Breast epithelium (tissue), 4 donors: ENCODE measurements at places on chromosomes 3 and 15. TPM values are rescaled to one million over a fixed set of nuclear protein-coding genes. Genes with fewer than 3 reads are reported as not detected.

DNA sequence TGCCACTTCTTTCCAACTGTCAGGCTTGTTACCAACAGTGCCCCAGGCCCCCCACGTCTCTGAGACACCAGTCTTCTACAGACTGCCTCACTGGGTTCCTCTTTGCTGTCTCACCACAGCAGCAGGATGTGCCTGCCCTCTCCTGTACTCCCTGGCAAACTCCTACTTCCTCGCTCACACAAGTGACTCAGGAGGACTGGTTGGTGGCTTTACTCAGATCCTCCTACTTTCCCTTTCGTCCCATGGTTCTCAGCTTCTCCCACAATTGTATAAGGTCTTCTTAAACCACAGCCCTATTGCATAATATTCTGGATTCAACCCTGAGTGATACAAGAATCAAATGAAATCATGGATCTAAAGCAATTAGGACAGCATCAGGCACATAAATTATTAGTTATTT lies 246.6 kb upstream of the PROK2 start:
- no peak for DNase-seq
- no peaks in the 10 kb centered on the region for H3K36me3 ChIP-seq
- H3K4me1 ChIP-seq = no peaks in the 10 kb centered on the region

DNA sequence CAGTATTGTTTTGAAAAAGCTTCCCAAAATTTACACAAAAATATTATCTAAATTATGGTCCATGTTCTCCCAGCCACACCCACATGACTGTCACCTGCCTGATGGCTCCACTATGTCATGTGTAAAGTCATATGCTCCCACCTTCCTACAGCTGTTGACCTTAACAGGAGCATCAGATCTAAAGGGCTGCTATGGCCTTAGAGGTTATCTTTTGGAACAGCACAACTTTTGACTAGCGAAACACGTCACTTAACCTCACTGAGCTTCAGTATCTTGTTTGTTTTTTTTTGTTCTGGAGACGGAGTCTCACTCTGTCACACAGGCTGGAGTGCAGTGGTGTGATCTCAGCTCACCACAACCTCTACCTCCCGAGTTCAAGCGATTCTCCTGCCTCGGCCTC lies 64.4 kb downstream of the PRKAR2A start:
- H3K4me1 ChIP-seq = no peaks in the 10 kb centered on the region
- no peak overlapping the region for H3K27ac ChIP-seq
- H3K27me3 ChIP-seq = no peaks in the 10 kb centered on the region

DNA sequence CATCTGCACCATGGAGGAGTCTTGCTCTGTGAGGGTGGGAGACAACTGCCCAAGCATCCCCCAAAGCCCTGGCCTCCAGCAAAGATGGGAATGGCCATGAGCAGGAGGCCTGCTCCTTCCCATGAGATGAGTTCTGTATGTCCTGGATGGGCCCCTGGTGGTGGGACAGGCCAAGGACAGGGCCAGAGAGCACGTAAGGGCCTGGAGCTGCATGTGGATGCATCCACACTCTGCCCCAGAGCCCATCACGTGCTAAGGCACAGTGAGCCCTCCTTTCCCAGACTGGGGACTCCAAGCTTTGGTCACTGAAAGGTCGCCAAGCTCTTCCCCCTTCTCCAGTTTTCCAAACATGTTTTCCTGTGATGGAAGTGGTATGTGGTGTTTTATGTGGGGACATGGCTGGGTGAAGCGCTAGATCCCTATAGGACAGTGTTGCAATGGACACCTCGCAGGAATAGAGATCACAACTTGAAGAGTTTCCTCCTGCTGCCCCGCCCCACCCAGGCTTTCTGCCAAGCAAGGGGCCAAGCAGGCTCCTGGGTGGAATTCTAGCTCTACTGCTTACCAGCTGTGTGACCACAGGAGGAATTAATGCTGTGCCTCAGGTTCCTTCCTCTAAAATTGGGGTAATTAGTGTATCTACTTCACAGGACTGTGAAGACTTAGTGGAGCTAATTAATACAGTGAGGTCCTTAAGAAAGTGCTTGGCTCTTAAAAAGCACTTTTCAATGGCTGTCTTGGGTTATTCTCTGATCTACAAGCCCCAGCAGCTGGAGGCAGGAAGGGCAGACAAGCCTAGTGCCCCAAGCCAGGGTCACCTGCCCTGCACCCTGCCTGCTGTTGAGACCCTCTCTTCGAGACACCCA lies 106.4 kb upstream of the RPL32 start:
- no peak overlapping the region for H3K4me3 ChIP-seq
- DNase-seq = no peak
- H3K36me3 ChIP-seq = no peaks in the 10 kb centered on the region
- peak overlapping the region; percentile 3 for H3K27ac ChIP-seq
- H3K27me3 ChIP-seq = no peaks in the 10 kb centered on the region

DNA sequence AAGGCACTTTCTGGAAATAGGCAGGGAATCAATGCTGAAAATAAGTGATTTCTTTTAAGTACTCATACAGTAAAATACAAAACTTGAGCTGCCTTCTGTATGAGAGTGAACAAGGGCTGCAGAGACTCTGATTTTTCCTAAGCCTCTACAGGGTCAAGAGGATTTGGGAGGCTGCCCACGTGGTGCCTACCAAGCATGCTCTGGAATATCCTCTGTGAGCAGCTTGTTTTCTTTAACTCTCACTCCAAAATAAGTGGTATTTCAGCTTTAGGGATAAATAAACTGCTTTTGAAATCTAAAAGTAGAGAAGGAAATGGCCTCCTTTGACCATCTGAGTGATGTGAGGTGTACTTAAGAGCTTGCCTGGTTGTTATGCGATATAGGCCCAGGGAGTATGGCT lies 8.1 kb upstream of the SELENOK start:
- DNase-seq = no peak
- H3K27ac ChIP-seq = no peak overlapping the region
- no peaks in the 10 kb centered on the region for H3K4me1 ChIP-seq
- H3K27me3 ChIP-seq = no peaks in the 10 kb centered on the region
- no peak overlapping the region for H3K4me3 ChIP-seq

- no peaks in the 10 kb centered on the region for H3K27me3 ChIP-seq
- no peak overlapping the region for H3K4me3 ChIP-seq
- no peaks in the 10 kb centered on the region for H3K4me1 ChIP-seq
- H3K27ac ChIP-seq = no peak overlapping the region
Observed at GRCh38 chr3:54232618-54233017, 110.3 kb downstream of the CACNA2D3 start.

GRCh38 chr15:26842391-26842790 lies 24.5 kb upstream of the GABRA5 start:
- H3K27ac ChIP-seq = no peak overlapping the region
- no peaks in the 10 kb centered on the region for H3K4me1 ChIP-seq
- H3K36me3 ChIP-seq = no peaks in the 10 kb centered on the region
- no peaks in the 10 kb centered on the region for H3K27me3 ChIP-seq

- no peaks in the 10 kb centered on the region for H3K36me3 ChIP-seq
- no peak overlapping the region for H3K27ac ChIP-seq
- no peaks in the 10 kb centered on the region for H3K27me3 ChIP-seq
- H3K4me3 ChIP-seq = no peak overlapping the region
- H3K4me1 ChIP-seq = no peaks in the 10 kb centered on the region
- DNase-seq = no peak
Observed at GRCh38 chr3:130260918-130261317, 84.6 kb upstream of the COL6A5 start.

DNA sequence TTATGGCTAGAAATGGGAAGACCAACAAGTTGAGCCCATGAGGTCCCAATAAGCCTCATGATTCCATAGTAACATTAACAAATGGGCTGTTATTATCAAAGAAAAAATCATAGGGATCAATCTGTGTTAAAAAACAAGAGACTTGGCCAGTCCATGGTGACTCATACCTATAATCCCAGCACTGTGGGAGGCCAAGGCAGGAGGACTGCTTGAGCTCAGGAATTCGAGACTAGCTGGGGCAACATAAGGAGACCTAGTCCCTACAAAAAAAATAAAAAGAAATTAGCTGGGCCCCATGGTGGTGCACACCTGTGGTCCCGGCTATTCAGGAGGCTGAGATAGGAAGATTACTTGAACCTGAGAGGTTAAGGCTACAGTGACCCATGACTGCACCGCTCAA lies 124.8 kb downstream of the DMXL2 start:
- no peaks in the 10 kb centered on the region for H3K36me3 ChIP-seq
- no peak overlapping the region for H3K4me3 ChIP-seq
- DNase-seq = no peak
- H3K4me1 ChIP-seq = no peaks in the 10 kb centered on the region
- no peak overlapping the region for H3K27ac ChIP-seq
- H3K27me3 ChIP-seq = no peaks in the 10 kb centered on the region

GRCh38 chr15:73997986-73998385 lies 3.5 kb downstream of the PML start:
- peak overlapping the region; percentile 62 for H3K27ac ChIP-seq
- H3K4me3 ChIP-seq = peak overlapping the region; percentile 86
- H3K27me3 ChIP-seq = no peaks in the 10 kb centered on the region
- no peaks in the 10 kb centered on the region for H3K36me3 ChIP-seq

GRCh38 chr15:36449662-36450145 lies 129.7 kb upstream of the CDIN1 start:
- H3K36me3 ChIP-seq = no peaks in the 10 kb centered on the region
- H3K27ac ChIP-seq = no peak overlapping the region
- H3K27me3 ChIP-seq = no peaks in the 10 kb centered on the region
- no peak for DNase-seq
- no peaks in the 10 kb centered on the region for H3K4me1 ChIP-seq
- H3K4me3 ChIP-seq = no peak overlapping the region

- DNase-seq = no peak
- no peak overlapping the region for H3K4me3 ChIP-seq
- H3K4me1 ChIP-seq = no peaks in the 10 kb centered on the region
- H3K27me3 ChIP-seq = no peaks in the 10 kb centered on the region
- H3K36me3 ChIP-seq = no peaks in the 10 kb centered on the region
Observed at GRCh38 chr3:155362808-155363689, 69.6 kb upstream of the STRIT1 start.

DNA sequence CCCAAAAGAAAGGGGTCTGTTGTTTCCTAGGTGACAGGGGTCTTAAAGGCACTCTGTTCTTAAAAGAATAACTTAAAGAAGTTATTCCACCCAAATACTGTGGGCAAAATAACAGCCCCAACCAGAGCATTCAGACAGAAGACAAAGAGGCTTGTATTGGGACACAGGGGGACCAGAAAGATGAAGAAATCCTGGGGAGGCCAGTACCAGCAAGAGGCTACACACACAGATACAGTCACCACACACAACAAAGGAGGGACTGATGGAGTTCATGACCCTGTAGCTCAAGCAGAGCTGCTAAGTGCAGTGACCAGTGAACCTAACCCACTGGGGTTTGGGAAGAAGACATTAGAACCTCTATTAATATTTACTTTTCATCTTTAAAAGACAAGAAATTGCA lies 59.0 kb downstream of the MTHFS start:
- no peaks in the 10 kb centered on the region for H3K4me1 ChIP-seq
- H3K4me3 ChIP-seq = no peak overlapping the region
- H3K27me3 ChIP-seq = no peaks in the 10 kb centered on the region
- H3K27ac ChIP-seq = no peak overlapping the region

DNA sequence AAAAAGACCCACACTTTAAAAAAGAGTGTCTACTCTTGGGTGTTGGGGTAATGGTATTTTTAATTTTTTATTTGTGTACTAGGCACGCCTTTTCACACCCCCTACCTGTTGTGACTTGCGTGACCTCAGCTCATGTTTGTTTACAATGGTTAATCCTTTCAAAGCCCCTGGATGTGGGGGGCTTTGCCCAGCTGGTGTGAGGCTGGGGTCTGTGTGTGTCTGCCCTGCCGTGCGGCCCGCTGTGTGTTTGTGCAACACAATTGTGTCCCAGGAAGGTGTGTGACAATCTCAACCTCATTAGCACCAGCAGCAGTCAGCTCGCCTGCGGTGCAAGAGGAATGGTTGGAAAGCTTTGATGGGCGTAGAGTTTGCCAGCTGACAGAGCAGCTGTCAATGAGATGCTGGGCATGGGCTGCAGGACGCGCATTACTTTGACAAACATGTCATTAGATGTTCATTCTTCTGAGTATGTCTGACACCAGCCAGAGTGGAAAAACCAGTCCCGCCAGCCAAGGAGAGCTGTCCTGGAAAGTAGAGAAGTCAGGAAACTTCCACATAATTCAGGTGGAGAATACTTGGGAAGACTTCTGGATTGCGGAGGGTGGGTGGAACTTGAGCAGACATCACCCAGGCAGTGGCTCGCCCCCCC lies 9.6 kb downstream of the LRRK1 start:
- no peak overlapping the region for H3K4me3 ChIP-seq
- no peak for DNase-seq
- H3K36me3 ChIP-seq = no peaks in the 10 kb centered on the region

- H3K36me3 ChIP-seq = no peaks in the 10 kb centered on the region
- DNase-seq = no peak
- H3K4me3 ChIP-seq = no peak overlapping the region
- H3K27ac ChIP-seq = no peak overlapping the region
Observed at GRCh38 chr3:130789782-130790322, 43.2 kb upstream of the PIK3R4 start.

GRCh38 chr3:57015350-57015729 lies 45.1 kb upstream of the SPATA12 start:
- H3K27me3 ChIP-seq = no peaks in the 10 kb centered on the region
- H3K36me3 ChIP-seq = no peaks in the 10 kb centered on the region
- DNase-seq = no peak
- peak overlapping the region; percentile 54 for H3K27ac ChIP-seq
- H3K4me1 ChIP-seq = no peaks in the 10 kb centered on the region

DNA sequence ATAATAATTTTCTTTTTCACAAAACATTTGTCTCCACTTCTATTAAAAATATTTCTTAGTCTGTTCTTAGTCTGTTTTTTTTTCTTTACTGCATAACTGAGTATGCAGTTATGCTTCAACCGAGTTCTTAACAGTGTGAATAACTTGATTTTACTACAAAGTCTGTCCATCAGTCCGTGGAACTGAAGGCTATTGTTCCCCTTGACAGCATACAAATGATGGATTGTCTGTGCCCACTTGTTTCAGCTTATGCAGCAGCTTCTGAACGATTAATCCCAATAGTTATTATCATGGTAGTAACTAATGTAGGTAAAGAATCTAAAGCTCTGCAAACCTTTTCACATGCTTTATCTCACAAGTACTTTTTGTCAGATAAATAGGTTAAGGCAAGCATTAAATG lies 150.7 kb downstream of the SSR3 start:
- H3K27me3 ChIP-seq = no peaks in the 10 kb centered on the region
- no peak overlapping the region for H3K27ac ChIP-seq
- no peak overlapping the region for H3K4me3 ChIP-seq
- H3K36me3 ChIP-seq = no peaks in the 10 kb centered on the region
- DNase-seq = no peak

GRCh38 chr15:27645672-27646071 lies 453.4 kb downstream of the OCA2 start:
- no peaks in the 10 kb centered on the region for H3K4me1 ChIP-seq
- H3K27me3 ChIP-seq = no peaks in the 10 kb centered on the region

DNA sequence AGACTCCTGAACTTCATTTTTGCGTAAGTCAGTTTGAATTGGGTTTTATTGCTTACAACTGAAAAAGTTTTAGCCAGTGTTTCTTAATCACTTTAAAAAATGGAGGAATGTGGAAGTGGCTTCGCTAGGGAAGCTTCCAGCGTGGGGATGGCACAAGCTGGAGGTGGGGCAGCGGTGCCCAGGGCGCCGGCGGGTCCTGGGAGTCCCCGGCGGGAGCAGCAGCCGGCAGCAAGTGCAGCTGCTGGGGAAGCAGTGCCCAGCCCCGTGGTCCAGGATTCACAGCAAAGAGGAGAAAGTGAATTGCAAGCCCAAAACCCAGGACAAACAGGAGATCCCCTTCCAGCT lies 301.8 kb upstream of the PROK2 start:
- no peak for DNase-seq
- H3K27me3 ChIP-seq = no peaks in the 10 kb centered on the region

Gene ALDH1A2
- total RNA-seq = 19.6 TPM

Gene CACNA2D3
- 2.3 TPM for total RNA-seq

Gene TNNC1
- total RNA-seq = 3.7 TPM

Gene SKOR1
- 1.8 TPM for total RNA-seq

Gene STAG1
- 73.7 TPM for total RNA-seq

Gene LEKR1
- 1.6 TPM for total RNA-seq
